ENCODE measurements at places on chromosomes 3 and 15. TPM values are rescaled to one million over a fixed set of nuclear protein-coding genes. Genes with fewer than 3 reads are reported as not detected.

PCOLCE2 gene
- 11.1 TPM for polyA plus RNA-seq

INSYN1 gene
- 11.6 TPM for polyA plus RNA-seq

POMGNT2 gene
- polyA plus RNA-seq = 35.7 TPM

ZKSCAN7 gene
- polyA plus RNA-seq = 5.5 TPM

Measured in H1 (cell line).